ENCODE measurements at places on chromosomes 12 and 14.
A peak's percentile ranks its signal among the peaks of the same experiment; 100 is the strongest.

DNA sequence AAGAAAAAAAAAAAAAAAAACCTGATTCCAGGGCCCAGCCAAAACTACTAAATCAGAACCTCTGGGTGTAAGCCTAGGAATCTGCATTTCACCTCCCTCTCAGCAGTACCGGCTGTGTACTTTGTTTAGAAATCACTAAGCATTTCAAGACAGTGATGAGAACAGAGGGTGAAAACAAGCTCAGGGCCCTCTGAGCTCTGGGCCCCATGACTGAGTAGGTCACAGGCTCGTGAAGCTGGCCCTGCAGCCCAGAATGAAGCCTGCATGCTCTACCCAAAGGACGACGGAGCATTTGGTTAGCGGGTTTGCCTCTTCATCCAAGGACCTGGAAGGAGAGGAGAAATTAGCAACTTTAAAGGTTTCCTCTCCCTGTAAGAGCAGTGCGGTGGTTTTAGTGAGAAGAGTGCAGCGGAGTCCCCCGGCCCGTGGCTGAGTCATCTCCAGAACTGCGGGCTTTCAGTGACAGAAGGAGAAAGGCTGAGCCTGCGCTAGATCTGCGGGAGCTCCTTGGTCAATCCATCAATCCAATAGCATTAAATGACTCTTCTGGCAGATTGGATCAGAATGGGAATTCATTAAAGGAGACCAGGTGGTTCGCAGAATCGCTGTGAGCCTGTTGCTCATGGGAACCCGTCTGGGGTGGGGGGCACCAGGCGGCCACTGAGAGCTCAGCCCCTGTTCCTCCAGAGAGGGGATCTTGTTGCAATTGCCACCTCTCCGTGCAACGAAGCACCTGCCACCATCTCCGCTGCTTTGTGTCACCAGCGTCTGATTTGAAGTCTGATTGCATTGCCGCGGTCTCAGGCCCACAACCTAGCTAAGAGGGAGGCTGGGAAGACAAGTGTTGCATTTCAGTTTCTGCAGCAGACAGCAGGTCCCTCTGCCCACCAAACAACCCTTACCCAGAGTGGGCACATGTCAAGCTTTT, 7.3 kb downstream of the IL31 start:
- DNase-seq = no peak

GRCh38 chr12:127899971-127900370, 367.0 kb upstream of the TMEM132C start:
- DNase-seq = no peak

DNA sequence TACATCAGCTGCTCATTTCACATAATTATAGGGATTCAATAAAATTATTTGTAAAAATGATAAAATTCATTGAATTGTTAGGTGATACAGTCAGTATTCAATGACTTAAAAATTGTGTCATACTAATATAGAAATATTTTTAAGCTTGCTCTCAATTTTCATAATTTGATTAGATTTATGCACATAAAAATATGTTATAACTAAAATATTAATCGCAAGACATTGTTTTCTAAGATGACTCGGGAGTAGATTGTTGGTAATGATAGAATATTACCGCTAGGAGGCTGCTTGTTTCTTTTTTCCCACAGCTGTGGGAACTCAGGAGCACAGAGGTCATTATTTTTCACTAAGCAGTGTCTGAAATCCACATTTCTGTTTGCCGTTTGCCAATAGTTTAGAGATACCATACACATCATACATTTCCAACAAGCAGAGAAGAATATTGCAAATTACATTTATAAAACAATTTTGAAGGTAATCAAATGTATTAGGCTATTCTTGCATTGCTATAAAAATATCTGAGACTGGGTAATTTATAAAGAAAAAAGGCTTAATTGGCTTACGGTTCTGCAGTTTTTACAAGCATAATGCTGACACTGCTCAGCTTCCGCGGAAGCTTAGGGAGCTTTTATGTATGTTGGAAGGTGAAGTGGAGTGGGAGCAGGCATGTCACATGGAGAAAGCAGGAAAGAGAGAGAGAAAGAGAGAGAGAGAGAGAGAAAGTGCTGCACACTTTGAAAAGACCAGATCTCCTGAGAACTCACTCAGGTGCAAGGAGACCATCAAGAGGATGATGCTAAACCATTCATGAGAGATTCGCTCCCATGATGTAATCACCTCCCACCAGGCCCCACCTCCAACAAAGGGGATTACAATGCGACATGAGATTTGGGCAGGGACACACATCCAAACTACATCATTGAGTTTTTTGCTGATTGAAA, 9.2 kb downstream of the CD69 start:
- peak; percentile 27 for DNase-seq

DNA sequence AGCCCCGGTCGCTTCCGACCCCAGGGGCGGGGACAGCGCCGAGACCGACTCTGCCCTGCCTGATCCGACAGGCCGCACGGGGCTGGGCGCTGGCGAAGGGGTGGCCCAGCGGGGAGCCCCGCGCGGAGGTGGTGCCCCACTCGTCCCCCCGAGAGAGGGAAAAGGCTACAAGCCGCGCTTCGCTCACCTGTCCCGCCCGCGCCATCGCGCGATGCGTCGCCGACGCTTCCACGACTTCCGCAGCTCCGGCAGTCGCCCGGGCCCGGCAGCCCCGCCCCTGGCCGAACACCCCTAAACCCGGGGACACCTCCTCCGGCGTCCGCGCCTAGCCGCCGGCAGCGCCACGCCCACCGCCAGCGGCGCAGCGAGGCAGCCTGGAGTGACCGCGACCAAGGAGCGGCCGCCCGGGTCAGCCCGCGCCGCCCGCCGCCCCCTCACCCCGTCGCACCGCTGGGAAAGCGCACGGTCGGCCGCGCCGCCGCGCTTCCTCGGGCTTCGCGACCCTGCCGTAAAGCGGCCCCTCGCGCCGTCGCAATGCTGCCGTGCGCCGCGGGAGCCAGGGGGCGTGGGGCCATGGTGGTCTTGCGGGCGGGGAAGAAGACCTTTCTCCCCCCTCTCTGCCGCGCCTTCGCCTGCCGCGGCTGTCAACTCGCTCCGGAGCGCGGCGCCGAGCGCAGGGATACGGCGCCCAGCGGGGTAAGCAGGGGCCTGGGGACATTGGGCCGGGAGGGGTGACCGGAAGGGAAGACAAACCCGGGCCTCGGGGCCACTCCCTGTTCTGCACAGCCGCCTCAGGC, at the start of the genes BAG5 and COA8:
Gene BAG5, minus strand, starts transcription at position 229 of the 797 bp plus-strand sequence. CDS start 1,493 bp downstream, outside the sequence.
Gene COA8, plus strand, starts transcription at position 532 of the 797 bp plus-strand sequence. Its CDS starts 42 bp downstream, at position 574.
- peak; percentile 75 for DNase-seq

DNA sequence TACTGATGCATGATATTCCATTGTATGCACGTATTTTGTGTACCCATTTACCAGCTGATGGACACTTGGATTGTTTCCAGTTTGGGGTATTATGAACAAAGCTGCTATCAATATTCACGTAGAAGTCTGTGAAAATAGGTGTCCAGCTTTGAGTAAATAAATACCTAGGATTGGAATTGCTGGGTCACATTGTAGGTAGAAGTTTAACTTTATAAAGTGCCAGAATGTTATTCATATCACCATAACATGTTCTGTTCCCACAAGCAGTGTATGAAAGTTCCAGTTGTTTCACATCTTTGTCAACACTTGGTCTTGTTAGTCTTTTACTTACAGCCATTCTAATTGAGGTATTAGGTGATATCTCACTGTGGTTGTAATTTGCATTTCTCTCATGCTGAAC, 108.0 kb upstream of the METAP2 start:
- no peak for DNase-seq

GRCh38 chr12:93102744-93103143, 173.6 kb upstream of the EEA1 start:
- no peak for DNase-seq

DNA sequence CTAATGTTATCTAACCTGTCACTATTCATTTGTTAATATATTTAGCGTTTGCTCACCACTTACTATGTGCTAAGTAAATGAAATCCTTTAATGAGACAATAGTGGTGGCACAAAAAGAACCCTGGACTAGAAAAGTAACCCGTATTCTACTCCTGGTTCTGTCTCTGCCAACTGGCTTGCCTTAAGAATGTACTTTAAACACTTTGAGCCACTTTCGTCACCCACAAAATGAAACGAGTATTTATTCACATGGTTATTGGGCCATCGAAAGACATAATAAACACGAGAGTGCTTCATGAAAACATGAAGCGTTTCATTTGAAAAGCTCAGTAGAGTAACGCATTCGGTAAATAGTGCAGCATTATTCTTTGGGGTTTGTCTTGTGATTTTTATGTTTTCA, 254.7 kb downstream of the EGLN3 start:
- DNase-seq = no peak

GRCh38 chr12:66258011-66258410, 44.3 kb upstream of the HELB start:
- no peak for DNase-seq

GRCh38 chr12:116152268-116152667, 125.2 kb downstream of the MED13L start:
- peak; percentile 56 for DNase-seq

DNA sequence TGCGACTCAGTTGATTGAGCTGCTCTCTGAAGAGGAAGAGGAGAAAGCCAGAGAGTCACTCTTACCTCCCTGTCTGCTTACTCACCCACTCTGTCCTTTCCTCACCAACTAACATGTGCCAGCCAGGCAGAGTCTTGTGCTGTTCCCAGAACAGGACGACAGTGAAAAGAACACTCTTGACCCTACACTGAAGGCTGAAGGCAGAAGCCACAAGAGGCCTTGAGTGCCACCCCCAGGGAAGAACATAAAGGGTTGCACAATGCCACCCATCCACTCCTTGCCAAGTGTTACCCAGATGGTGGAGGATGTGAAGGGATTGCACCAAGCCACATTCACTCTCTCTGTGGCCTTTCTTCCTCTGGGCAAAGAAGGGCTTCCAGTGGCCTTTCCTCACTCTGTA, 12.8 kb downstream of the ABHD4 start:
- DNase-seq = no peak

DNA sequence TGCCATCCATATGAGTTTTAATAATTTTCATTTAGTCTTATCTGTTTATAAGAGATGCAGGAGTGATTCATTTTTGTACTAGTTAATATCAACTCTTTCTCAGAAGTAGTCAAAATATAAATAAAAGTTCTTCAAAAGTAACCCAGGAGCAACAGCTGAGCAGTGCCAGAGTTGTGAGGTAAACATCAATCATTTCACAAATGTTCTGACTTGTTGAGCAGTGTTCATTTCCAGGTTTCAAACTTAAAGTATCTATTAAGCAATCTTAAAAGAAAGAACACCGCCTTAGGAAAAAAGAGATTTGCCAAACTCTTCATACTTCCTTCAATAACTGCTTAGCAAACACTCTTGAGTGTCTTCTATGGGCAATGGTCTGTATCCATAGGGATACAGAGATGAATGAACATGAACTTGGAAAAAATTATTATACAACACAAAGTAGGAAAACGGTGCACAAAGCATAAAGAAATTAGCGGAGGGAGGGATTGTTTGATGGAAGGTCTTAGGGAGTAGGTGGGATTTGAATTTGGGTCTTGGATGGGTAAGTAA, 41.9 kb upstream of the POC1B start:
- DNase-seq = no peak

GRCh38 chr12:62618930-62619329, 152.3 kb downstream of the MON2 start:
- DNase-seq = no peak

DNA sequence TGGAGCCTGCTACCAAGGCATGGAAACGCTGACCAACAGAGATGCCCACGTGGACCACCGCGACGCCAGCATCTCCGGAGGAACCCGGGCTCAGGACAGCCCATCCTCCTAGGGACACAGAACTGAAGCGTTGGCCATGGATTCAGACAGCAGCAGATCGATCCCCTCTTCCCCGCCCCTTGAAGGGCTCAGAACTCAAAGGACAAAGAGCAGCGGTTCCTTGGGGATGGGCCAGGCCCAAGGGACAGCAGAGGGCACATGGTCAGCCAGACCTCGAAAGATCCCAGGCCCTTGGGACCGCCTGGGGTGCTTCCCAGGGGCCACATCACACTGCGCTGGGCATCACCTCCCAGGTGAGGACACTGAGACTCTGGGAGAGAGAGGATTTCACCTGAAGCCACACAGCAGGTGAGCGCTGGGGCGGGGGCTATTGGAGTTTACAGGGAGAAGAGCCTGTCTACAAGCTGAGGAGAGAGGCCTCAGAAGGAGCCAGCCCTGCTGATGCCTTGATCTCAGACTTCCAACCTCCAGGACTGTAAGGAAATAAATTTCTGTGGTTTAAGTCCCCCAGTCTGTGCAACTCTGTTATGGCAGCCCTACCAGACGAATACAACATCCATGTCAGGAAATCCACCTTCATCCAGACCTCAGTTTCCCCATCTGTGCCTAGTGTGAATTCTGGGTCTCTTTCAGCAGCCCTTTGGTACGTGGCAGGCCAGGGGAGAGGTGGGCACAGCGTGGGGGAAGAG, 49.4 kb downstream of the CCNK start:
- no peak for DNase-seq

All from fibroblast of the aortic adventitia (primary cell).